ENCODE measurements at places on chromosomes 7 and 10.

GRCh38 chr10:95569368-95569767, 8.2 kb upstream of the SORBS1 start:
- DNase-seq: no peak

DNA sequence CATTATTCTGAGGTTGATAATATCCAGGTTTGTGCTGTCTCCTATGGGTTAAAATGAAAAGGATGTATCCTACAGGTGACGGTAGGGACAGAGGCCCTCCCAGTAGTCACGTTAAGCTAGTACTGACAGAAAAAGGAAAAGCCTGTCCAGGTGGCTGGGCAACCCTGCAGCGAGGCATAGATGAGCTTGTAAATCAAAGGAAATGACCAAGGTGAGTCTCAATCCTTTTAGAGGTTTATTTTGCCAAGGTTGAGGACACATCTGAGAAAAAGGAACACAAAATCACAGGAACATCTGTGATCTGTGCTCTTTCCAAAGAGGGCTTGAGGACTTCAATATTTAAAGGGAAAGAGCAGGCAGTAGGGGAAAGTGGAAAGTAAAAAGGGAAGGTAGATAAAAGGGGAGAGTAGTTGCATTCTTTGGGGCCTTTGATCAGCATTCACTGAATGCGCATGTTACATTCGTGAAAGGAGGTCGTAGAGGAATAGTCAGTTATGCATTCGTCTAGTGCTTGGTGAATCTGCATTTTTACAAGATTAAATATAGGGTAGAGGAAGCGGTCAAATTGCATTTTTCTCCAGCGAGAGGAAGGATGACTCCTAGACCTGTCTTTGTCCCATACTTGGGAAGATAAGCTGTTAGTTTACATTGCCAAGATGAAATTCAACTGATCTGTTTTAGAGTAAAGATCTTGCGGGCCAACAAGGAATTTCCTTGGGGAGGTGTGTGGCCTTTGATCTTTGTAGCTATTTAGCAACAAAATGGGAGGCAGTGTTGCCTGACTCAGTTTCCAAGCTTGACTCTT, 884 bp upstream of the GSTO1 start:
- no peak for DNase-seq

DNA sequence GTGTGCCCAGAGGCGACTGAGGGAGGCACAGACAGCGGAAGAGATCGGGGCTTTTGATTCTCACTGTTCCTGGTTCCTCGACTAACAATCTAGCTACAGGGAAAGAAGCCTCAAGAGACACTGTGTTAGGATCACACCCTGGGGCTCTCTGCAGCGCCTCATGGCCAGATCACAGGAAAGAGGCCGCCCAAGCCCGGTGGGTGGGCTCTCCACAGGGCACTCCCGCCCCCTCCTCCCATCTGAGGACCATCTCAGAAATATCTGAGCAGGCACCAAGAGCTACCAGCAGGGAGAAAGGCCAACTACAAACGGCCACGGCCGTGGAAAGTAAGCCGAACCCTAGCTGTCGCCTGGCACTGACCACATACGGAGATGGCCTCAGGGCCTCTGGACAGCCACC, 224.2 kb downstream of the MLLT10 start:
- DNase-seq: no peak

- no peak for DNase-seq
These were observed 57.6 kb downstream of the CDH23 start for GRCh38 chr10:71454347-71454746.

GRCh38 chr7:6096581-6096980, 65.4 kb downstream of the ANKRD61 start:
- no peak for DNase-seq

DNA sequence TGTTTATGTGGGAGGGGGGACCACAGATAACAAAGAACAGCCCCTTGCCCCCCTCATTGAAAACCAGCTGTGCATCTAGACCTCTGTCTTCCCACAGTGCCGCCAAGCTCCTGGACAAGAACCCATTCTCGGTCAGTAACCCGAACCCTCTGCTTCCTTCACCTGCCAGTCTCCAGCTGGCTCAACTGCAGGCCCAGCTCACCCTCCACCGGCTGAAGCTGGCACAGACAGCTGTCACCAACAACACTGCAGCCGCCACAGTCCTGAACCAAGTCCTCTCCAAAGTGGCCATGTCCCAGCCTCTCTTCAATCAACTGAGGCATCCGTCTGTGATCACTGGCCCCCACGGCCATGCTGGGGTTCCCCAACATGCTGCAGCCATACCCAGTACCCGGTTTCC, 91.0 kb upstream of the PDCD4 start:
- no peak for DNase-seq

GRCh38 chr10:43338117-43338516, 33.3 kb upstream of the FXYD4 start:
- DNase-seq: no peak

- no peak for DNase-seq
These were observed 68.9 kb upstream of the ADO start for GRCh38 chr10:62735464-62736167.

DNA sequence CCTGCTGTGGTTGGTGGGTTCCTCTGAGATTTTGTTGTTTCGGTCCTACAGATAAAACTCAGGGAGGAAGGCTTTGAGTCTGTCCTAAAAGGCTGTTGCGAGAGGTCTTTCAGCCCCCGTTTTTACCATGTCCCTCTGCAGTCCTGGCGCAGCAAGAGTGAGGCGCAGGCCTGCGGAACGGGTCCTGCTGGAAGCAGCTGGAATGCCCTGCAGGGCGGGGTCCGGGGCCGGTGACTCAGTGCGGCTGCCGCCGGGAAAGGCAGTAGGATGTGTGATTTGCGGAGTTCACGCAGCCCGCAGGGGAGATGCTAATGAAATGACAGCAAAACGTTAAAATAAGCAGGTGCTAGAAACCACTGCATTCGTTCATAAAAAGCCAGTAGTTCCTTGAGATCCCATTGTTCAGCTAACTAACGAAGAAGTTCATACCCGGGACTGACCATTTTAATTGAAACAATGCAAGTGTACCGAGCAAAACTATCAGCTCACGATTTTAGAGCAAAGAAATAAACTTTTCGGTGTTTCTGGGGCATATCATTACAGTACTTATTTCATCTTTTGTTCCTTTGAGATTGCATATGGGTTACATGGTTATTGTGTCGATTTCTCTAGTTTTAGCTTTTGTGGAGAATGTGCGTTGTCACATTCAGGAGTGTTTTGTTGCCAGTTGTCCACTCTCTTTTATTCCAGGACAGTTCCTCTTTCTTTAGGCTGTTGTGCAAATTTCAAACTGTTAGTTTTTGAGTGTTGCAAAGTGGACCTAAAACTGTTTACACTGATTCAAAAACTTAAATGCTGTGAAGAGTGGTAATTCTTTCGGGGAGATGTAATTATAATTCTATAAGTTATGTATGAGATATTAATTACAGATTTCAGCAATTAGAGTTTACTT, 783 bp downstream of the ANLN start:
- DNase-seq: no peak

All from cortex of kidney (tissue), 1 donor.